ENCODE measurements at places on chromosomes 16 and 17.

DNA sequence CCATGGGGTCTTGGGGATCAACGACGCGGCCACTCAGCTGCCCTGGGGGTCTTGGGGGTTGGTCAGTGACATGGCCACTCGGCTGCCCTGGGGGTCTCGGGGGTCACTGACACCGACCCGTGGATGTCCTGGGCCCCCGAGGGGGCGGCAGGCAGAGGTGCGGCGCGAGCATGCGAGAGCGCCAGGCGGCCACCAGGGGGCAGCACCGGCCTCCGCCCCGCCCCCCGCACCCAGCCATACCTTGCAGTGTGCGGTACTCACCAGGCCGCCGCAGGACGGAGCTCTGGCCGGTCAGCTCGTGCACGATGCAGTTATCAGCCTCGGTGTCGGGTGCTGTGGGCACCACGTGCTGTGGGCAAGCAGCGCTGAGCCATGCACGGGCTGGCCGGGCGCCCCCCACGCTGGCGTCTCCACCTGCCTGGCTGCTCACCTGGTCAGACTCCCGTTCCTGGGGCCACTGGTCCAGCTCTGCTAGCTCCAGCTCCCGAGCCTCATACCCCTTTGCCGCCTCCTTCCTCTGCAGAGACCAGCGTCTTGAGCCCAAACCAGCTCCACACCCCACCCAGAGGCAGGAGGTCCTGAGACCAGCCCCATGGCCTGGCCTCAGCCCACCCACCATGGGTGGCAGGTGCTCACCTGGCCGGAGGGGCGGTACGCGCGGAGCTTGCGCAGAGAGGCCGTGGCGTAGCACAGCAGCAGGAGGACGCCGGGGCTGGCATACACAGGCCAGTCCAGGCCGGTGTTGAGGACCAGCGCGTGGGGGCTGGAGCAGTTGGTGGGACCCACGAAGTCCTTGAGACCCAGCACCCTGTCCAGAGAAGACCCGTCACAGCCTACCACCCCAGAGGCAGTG lies 31.2 kb downstream of the CTU2 start:
- peak; percentile 83 for DNase-seq

DNA sequence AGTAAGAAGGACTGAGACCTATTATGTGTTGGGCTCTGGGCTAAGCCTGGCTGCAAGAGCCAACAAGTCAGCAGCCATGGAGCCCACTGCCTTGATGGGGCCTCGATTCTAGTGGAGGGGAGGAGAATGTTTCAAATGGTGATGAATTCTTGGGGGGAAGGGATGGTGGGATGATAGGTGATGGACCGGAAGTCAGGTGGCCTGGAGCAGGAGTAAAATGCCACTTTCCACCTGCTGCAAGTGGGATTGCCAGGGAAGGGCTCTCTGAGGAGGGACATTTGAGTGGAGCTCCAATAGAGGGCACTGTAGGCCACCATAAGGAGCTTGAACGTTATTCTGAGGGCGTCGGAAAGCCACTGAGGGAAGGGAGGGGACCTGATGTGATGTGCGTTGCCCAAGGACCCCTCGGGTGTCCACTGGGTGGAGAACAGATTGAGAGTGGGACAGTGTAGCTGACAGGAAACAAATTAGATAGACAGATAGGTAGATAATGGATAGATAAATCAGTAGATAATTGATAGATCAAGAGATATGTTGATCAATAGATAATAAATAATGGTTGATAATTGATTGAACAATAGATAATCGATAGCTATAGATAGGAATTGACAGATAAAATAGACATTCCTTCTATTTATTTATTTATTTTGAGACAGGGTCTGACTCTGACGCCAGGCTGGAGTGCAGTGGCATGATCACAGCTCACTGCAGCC lies 18.2 kb upstream of the NXPH3 start:
- DNase-seq, result peak; percentile 31

GRCh38 chr17:35254107-35254773 lies 11.4 kb downstream of the SLFN5 start:
- DNase-seq, result no peak

GRCh38 chr16:57699899-57700298 lies 5.3 kb downstream of the DRC7 start:
- DNase-seq, result peak; percentile 22

GRCh38 chr17:72466606-72467005 lies 345.8 kb downstream of the SOX9 start:
- DNase-seq, result no peak

Data from hematopoietic multipotent progenitor cell treated with erythropoietin and hydrocortisone succinate and interleukin-3 and kit ligand, for 15 days (in vitro differentiated cells).